Smooth muscle cell of the pulmonary artery (primary cell): ENCODE measurements at places on chromosomes 1 and 21. TPM values are rescaled to one million over a fixed set of nuclear protein-coding genes. Genes with fewer than 3 reads are reported as not detected.

CNKSR1 gene
- 0.07 and 0.69 TPM in 2 replicates for total RNA-seq

DMRTA2 gene
- 0.10 and 0.46 TPM in 2 replicates for total RNA-seq

PDC gene
- total RNA-seq = 0.07 TPM in 1 of 2 replicates, not detected in the other

PCSK9 gene
- total RNA-seq = 0.85 and 2.5 TPM in 2 replicates

CA6 gene
- total RNA-seq = not detected in 2 replicates

BRINP3 gene
- total RNA-seq = 0.07 TPM in 1 of 2 replicates, not detected in the other

CHI3L1 gene
- total RNA-seq = 0.39 and 1.1 TPM in 2 replicates

WDTC1 gene
- total RNA-seq = 40.5 and 47.3 TPM in 2 replicates

WDR64 gene
- total RNA-seq = not detected in 2 replicates

CCDC185 gene
- total RNA-seq = not detected in 2 replicates

FMO4 gene
- 2.4 and 2.6 TPM in 2 replicates for total RNA-seq

EPHA8 gene
- not detected in 2 replicates for total RNA-seq

PLA2G2D gene
- not detected in 2 replicates for total RNA-seq

ICOSLG gene
- 0.17 and 1.5 TPM in 2 replicates for total RNA-seq

KRTAP6-2 gene
- total RNA-seq = not detected in 2 replicates

CLCA4 gene
- not detected in 2 replicates for total RNA-seq

OBSCN gene
- total RNA-seq = 5.8 and 6.8 TPM in 2 replicates

TNFRSF18 gene
- total RNA-seq = not detected in 2 replicates

APH1A gene
- 74.9 and 83.1 TPM in 2 replicates for total RNA-seq

CLCA1 gene
- not detected in 2 replicates for total RNA-seq

IGSF9 gene
- 0.36 TPM in 1 of 2 replicates, not detected in the other for total RNA-seq

GJB5 gene
- total RNA-seq = not detected in 2 replicates

GBP3 gene
- 12.1 and 19.3 TPM in 2 replicates for total RNA-seq

RNU1-1 gene
- total RNA-seq = under 0.01 TPM in 2 replicates

TMEM125 gene
- not detected in 2 replicates for total RNA-seq

GUCA2A gene
- total RNA-seq = not detected in 2 replicates

AUNIP gene
- 0.30 and 0.78 TPM in 2 replicates for total RNA-seq

SPRR1A gene
- total RNA-seq = not detected in 2 replicates

CGN gene
- 0.13 TPM in 1 of 2 replicates, not detected in the other for total RNA-seq

HNRNPU gene
- 244 and 270 TPM in 2 replicates for total RNA-seq

OR10J1 gene
- not detected in 2 replicates for total RNA-seq

TRAPPC3 gene
- total RNA-seq = 61.5 and 65.4 TPM in 2 replicates

GPR25 gene
- not detected in 2 replicates for total RNA-seq

INSRR gene
- under 0.01 TPM in 1 of 2 replicates, not detected in the other for total RNA-seq

CELA3B gene
- not detected in 2 replicates for total RNA-seq

CELA2B gene
- 0.59 TPM in 1 of 2 replicates, not detected in the other for total RNA-seq

SEC16B gene
- total RNA-seq = 2.5 and 3.2 TPM in 2 replicates
